ENCODE measurements at places on chromosomes 6 and 20. TPM values are rescaled to one million over a fixed set of nuclear protein-coding genes. Genes with fewer than 3 reads are reported as not detected.

BTN1A1 gene
- not detected for total RNA-seq

TCP11 gene
- not detected for total RNA-seq

SS18L1 gene
- total RNA-seq: 29.0 TPM

SNX21 gene
- 13.3 TPM for total RNA-seq

PSORS1C2 gene
- not detected for total RNA-seq

BFSP1 gene
- total RNA-seq: 13.8 TPM

TSPO2 gene
- not detected for total RNA-seq

MAS1 gene
- total RNA-seq: not detected

SYNJ2 gene
- 30.3 TPM for total RNA-seq

POM121L2 gene
- total RNA-seq: not detected

SLC32A1 gene
- total RNA-seq: not detected

TMEM74B gene
- total RNA-seq: 0.44 TPM

TRAPPC3L gene
- not detected for total RNA-seq

HMGCLL1 gene
- total RNA-seq: 0.68 TPM
